Activated naive CD8-positive, alpha-beta T cell treated with anti-CD3 and anti-CD28 coated beads, Interleukin-2, amount 50 U/mL, for 16 hours (primary cell): ENCODE measurements at places on chromosomes 3 and 15.

DNA sequence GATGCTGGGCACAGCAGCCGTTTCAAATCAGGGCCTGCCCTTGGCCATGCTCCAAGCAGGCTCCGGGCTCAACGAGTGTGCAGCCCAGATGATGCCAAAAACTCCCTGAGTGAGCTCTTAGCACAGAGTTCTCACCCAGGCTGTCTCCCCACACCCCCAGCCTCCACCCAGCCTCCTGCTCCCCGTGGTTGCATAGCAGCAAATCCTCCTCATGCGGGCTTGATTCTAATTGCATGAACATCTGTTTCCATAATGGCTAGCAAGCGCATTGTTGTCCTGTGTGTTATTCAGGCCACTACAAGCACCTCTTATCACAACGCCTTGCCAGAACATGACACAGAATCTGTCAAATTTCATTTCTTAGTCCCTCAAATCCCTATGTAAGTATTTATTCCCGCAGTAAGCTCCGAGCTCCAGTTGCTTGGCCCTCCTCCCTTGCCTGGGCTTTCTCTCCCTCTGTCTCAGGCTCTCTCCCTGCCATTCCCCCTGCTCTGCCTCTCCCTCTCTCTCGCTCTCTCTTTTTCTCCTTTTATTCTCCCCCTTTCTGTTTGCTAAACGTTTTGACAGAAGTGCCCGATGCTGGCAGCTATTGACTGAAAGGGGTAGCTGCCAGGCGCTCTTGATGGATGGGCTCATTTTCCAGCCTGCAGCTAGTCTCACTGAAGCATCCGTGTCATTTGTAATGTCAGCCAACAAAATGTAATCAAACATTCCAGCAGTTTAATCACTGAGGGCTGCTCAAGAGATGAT lies 306.5 kb downstream of the IL20RB start:
- no peak for DNase-seq

GRCh38 chr3:13462822-13463221 lies 17.3 kb upstream of the HDAC11 start:
- no peak for DNase-seq

DNA sequence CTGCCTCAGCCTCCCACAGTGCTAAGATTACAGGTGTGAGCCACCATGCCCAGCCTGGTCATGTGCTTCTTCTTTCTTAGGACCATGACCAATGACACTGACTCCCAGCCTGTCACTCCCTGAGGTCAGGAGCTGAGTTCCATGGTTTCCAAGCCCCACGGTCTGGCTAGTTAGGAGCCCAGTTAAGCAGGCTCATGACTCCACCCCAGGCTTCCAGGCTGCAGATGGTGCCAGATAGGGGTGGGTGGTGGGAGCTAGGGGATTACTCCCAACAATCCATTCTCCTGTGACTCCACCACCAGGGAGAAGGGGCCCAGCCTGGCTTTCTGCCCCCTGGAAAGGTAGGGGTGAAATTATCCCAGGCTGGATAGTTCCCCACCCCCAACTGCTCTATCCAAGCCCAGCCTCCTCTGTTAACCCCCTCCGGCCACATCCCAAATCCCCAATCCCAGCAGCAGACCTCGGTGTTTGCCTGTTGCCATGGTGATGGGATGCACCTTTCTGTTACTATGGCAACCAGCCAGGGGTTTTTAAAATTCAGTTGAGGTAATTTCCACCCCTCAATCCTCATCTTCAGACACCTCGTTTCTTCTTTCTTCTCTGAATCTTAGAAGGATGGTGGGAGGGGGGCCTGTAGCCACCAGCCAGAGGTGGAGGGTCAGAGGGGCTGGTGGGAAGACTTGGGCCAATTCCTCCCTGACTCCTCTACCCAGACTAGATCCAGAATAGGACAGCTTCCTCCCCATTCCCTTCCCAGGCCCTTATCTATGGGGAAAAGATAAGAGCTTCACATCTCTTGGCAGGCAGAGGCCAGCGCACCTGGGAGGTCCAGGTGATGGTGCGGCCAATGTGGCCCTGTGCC lies 22.5 kb upstream of the SEMA3F start:
- no peak for DNase-seq

DNA sequence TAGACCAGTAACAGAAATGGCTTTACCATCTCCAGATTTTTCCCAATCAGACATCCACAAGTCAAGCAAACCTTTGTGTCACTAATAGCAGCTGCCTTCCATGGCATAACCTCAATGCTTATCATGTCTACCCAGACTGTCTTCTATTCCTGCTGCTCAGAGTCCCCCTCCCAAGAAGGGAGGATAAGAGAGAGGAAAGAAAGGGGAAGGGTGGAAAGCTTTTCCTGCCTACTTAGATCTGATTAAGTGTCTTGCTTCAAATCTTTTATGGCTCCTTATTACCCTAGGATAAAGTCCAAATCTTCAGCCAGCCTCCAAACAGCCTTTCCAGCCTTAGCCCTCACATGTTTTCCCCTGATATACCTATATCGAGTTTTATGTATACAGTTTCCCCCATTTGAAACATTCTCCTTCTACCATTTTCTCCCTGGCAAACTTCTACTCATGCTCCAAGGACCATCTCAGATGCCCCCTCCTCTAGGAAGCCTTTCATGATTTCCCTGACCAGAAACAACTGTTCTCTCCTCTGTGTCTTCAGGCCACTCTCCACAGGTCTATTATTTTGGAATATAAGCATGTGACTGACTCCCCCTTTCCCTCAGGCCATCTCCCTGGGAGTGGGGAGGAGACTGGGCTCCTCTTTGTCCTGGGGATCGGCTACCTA lies 7.9 kb upstream of the SSUH2 start:
- no peak for DNase-seq

DNA sequence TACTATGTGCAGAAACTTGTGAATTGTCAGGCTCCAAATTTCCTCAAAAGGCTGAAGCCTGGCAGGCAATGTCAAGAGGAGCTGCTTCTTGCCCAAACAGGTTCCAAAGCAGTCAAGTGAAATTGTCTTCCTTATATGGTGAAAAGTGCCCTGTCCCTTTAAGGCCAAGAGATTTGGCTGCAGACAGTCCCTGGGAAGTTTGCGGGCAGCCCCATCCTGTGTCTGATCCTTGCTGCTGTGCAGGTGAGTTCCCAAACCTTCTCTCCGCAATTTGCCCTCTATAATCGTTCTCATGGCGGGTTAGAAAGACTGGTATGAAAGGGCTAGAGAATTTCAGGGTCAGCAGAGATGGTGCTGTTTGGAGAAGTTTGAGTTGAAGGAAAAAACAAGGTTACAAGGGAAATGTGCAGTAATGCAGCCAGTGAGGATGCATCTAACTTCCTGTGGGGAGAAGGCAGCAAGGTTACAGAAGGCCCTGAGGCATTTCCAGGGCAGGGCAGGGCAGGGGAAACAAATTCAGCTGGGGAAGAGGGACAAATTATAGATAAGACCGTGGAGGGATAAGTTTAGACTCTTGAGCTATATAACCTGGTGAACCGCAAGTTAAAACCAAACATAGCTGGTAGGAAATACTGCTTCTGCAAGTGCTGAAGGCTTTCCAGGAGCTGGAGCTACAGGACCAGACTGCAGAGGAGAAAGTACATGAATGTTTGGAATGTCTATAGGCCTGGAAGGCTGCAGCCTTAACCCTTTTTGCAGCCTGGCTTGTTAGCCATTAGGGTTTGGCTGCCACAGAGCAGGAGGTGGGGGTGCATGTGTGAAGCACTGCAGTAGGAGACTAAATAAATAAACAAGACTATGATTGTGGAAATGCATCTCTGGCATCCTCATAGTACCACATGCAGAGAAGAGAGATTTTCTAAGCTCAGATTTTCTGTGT lies 256.2 kb upstream of the IL12A start:
- no peak for DNase-seq

- no peak for DNase-seq
These were observed 34.1 kb downstream of the MB21D2 start for GRCh38 chr3:192883512-192883911.

- DNase-seq: no peak
These were observed 53.9 kb downstream of the QTRT2 start for GRCh38 chr3:114110439-114110838.

DNA sequence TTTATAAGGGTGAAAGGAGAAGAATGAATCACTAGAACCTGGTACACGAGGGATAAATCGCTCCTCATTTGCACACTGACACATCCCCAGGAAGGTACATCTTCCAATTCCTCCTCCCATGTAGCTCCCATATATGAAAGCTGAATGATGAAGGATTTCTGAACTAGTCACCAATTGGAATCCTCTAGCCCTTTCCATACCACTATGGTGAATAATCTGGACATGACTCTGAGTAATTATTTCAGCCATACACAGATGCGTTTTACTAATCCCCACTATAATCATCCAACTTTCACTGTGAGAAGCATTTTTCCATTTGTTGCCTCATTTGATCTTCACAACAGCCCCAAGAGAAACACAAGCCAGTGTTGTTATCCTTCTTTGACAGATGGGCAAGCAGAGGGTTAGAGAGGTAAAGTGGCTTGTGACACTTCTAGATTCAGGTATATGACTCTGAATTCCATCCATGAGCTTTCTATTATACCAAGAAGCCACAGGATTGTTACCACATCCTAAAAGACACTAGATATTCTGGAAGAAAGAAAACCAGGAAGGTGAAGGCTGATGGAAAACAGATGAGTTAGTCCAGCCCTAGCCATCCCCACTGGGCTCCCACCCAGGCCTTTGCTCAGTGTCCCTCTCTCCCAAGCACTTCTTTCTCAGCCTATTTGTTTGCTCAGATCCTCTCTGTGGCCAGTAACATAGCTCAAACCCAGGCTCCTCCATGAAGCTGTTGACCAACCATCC lies 22.2 kb upstream of the BCL6 start:
- DNase-seq: no peak

GRCh38 chr3:62052331-62052730 lies 321.0 kb downstream of the FEZF2 start:
- DNase-seq: no peak

DNA sequence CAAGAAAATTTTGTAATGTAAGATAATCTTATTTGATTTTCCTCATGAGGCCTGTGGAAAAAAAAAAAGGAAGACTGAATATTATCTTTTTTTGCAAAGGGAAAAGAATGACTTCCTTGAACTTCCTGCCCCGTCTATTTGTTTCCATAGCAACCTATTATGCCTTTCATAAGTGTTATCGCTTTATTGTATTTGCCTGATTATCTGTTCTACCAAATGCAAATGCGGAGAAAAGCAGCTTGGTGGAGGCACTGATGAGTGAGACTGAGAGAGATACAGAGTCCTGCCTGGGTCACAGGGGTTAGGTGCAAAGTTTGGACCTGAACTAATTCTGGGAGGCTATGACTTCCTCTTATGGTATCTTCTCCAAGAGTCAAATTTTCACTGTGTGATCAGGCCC lies 334.0 kb upstream of the KCNMB2 start:
- DNase-seq: no peak

- DNase-seq: no peak
These were observed 24.3 kb upstream of the ATP8B4 start for GRCh38 chr15:50143255-50143860.

GRCh38 chr3:173630849-173631248 lies 233.3 kb downstream of the NLGN1 start:
- no peak for DNase-seq

- no peak for DNase-seq
These were observed 1.4 kb downstream of the CNTN3 start for GRCh38 chr3:74613060-74613459.

GRCh38 chr3:71523628-71524027 lies 59.9 kb downstream of the FOXP1 start:
- DNase-seq: no peak

DNA sequence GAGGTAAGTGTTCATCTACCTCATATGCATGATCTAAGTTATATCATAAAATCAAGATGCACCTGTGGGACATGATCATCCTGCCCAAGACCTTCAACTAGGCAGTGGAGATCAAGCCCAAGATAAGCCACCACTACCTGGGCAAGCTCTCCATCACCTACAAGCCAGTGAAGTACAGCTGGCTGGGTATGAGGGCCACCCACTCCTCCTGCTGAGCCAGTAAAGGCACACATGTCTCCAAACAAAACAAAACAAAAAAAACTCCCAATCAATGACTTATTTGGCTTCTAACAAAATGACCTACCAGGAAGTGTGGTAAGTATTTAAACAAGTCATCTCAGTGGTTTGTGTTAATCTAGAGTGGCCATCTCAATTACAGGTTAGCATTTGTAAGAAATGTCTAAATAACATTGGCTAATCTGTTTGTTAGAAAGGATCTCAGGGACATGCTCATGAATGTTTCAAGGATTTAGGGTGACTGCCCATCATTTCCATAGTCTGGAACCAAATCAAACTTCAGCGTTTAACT lies 3.1 kb downstream of the PAQR9 start:
- DNase-seq: no peak

DNA sequence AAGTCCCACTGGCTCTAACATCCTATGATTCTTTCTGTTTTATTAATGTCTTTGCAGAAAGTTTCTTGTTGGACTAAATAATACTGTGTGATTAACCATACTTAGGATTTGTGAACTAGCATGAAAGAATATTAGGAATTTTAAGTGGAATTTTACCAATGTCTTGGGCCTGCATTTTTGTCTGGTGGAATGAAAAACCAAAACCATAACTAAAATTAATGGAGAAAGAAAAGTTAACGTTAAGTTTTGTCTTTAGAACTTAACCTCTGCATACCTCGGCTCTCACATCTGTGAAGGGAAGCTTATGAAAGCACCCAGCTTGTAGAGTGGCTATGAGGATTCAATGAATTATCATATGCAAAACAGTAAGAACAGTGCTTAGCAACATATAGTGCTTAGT lies 6.5 kb downstream of the FBN1 start:
- DNase-seq: no peak

DNA sequence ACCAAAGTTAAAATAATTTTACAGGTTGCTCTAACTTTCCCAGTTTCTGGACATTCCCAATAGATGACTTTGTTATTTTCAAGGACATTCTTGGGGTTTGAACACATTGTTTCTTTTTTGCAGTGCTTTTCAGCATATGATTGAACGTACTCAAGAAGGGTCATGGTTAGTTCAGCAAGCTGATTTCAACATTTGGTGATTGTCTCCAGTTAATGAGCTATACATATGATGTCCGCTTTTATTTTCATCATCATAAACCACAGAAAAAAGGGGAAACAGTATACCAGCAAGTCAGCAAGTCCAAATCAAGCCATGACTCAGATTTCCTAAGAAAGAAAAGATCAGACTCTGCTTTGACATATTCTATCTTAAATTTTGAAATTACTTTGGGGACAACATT lies 69.4 kb downstream of the B3GALNT1 start:
- no peak for DNase-seq

- no peak for DNase-seq
These were observed 86.6 kb downstream of the CHRD start for GRCh38 chr3:184466413-184466960.

GRCh38 chr3:643376-643775 lies 446.8 kb downstream of the CHL1 start:
- no peak for DNase-seq

DNA sequence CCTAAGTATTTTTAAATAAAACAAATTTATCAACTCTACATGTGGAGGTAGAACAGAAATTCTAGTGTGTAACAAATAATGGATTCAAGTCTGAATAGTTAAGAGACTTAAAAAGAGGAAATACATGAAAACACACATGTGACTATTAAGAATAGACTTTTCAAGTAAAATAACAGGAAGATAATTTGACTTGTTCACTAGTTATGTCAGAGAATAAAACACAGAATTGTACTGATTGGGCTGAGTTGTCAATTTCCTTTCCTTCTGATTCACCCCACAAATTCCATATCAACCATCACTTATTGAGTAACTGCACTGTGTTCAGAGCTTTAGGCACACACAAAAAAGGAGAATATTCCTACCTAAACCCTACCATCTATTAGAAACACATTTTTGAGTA lies 557.2 kb downstream of the TUSC7 start:
- no peak for DNase-seq

GRCh38 chr3:69649120-69650065 lies 89.9 kb upstream of the MITF start:
- no peak for DNase-seq
